ENCODE measurements at places on chromosomes 6 and 20.

- H3K4me1 ChIP-seq = peaks cover 15% of the 10 kb centered on the region
- H3K27me3 ChIP-seq = peaks cover 26% of the 10 kb centered on the region
- no peak overlapping the region for H3K4me3 ChIP-seq
- H3K27ac ChIP-seq = no peak overlapping the region
- no peaks in the 10 kb centered on the region for H3K36me3 ChIP-seq
These were observed 50.6 kb upstream of the CCDC167 start for GRCh38 chr6:37550191-37550831.

DNA sequence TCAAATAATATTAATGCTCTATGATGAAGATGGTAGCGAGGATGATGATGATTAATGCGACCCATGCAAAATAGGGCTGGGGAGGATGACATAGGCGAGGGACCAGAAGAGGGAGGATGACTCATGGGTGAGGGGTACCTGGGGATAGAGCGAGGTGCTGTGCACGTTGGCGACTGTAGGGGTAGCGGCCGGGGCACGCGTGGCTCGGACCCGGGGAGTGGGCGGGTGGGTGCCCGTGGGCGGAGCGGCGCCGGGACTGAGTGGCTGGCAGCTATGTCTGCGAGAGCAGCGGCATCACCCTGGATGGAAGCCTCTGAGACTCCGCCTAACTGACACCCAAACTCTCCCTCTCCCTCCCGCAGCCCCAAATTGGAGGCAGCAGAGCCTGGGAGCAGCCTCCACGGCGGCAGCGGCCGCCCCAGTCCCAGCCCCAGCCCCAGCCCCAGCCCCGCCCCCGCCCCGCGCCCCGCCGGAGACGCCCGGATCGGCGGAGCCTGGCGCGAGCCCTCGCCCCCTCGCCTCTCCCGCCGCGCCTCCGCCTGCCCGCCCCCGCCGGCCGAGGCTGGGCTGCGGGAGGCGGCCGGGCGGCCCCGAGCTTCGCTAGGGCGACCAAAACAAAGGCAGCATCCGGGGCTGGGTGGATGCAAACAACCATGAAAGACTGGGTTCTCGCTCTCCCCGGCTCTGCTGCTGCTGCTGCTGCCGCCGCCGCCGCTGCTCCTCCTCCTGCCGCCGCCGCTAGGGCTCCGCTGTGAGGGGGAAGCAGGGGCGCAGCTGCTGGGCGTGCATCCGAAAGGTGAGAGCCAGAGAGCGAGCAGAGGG lies at the start of gene RIMS1:
TSS of gene RIMS1 (plus strand) at position 367 of the 822 bp plus-strand sequence. CDS start 474 bp downstream, outside the sequence.
- peaks cover 31% of the 10 kb centered on the region for H3K27me3 ChIP-seq
- DNase-seq = no peak
- no peak within 1 kb of the TSS for H3K4me3 ChIP-seq
- peaks cover 2% of the 10 kb centered on the region for H3K36me3 ChIP-seq
- no peak within 1 kb of the TSS for H3K27ac ChIP-seq

- H3K27me3 ChIP-seq = peaks cover 19% of the 10 kb centered on the region
- no peak for DNase-seq
- H3K4me1 ChIP-seq = no peaks in the 10 kb centered on the region
These were observed 15.8 kb upstream of the FOXQ1 start for GRCh38 chr6:1296079-1296478.

DNA sequence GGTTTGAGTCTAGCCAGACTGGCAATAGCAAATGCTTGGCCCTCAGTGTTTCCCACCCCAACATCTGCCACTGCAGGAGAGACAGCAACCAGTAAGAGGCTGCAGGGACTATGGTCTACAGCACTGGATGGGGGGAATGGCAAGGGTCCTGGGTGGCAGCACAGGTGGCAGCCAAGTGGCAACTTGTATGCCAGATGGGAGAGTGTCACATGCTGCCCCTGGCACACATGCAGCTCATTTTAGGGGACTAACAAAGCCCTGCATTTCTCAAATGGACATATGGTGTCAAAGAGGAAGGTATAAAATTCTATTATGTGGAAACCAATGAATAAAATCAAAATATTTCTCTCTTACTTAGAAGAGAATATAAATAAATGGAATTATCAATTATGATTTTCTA lies 298.7 kb upstream of the MARCKS start:
- no peak overlapping the region for H3K27ac ChIP-seq
- no peaks in the 10 kb centered on the region for H3K4me1 ChIP-seq
- DNase-seq = no peak
- no peaks in the 10 kb centered on the region for H3K36me3 ChIP-seq
- no peaks in the 10 kb centered on the region for H3K27me3 ChIP-seq
- H3K4me3 ChIP-seq = no peak overlapping the region

DNA sequence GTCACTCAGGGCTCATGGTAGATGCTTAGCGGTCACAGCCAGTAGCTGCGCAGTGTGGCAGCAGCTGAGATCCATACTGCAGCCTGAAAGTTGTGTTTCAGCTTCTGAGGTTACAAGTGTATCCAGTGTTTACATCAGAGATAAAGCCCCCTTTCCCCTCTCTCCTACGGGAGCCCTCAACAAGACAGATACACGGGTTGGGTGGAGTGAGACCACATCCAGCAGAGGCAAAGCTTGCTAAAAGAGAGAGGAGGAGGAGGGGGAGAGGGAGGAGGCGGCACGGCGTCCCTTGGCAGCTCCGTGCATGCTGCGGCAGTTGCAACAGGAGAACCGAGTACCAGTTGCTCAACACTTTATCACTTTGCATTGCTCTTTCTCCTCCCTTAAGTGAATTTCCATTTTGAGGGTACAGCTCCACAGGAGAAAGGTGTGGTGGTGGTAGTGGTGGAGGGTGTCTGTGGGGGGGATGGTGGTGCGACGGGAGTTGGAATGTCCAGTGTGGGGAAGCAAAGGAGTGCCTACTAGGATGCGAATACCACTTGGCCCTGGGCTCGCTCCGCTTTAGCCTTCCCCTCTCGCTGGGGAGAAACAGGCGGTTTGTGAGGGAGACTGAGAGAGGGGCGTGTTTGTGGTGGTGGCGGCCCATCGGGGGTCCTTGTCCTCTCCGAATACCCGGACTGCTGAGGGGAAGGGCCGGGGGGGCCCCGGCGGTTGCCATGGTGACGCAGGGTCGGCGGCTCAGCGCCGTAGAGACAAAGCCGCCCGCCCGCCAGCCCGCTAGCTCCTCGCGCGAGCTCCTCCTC lies 405 bp upstream of the RNF182 start:
- peaks cover 53% of the 10 kb centered on the region for H3K27me3 ChIP-seq
- no peaks in the 10 kb centered on the region for H3K36me3 ChIP-seq
- no peak for DNase-seq
- H3K4me1 ChIP-seq = peaks cover 13% of the 10 kb centered on the region
- H3K27ac ChIP-seq = no peak overlapping the region
- H3K4me3 ChIP-seq = peak overlapping the region; percentile 73

DNA sequence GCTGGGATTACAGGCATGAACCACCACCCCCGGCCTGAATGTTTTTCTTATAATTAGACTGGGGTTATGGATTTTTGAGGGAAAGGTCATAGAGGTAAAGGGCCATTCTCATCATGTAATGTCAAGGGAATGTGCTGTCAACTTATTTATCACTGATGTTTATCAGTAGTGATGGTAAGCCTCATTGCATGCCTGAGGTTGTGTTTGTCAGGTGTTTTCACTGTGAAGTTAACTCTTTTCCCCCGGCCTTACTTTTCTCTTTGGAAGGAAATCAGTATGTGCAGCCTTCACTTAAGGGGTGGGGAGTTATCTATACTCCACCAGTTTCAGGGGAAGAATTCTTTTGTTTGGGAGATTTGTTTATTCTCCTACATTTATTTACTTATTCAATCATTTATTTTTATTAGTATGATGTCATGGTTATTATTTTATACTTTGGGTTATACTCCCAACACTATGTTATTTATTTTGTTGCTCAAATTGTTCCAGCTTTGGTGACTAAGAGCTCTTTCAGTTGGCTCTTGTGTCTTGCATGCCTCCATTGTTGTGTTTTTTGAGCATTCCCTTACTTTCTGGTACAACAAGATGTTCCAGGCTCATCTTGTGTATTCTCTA lies 2.8 kb upstream of the SLC17A5 start:
- H3K27ac ChIP-seq = no peak overlapping the region
- H3K36me3 ChIP-seq = no peaks in the 10 kb centered on the region
- H3K27me3 ChIP-seq = no peaks in the 10 kb centered on the region
- no peak for DNase-seq

DNA sequence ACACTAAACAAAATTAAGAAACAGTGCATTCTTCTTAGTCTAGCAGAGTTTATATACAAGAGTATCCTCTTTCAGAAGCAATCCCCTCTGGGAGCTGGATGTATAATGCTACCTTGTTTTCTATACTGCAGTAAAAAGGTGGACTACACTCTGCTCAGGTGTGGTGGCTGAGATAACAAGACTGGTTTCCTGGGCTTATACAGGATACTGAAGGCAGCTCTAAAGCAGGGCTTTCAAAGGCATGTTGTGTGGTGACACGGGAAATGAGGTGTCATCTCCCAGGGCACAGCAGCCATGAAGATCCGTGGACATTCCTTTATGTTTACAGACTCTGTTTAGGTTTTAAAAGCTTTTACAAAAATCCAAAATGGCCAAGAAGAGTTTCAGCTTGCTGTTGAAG lies 136.7 kb downstream of the MAP3K4 start:
- peaks cover 37% of the 10 kb centered on the region for H3K36me3 ChIP-seq
- no peak overlapping the region for H3K4me3 ChIP-seq
- DNase-seq = no peak
- no peaks in the 10 kb centered on the region for H3K27me3 ChIP-seq

DNA sequence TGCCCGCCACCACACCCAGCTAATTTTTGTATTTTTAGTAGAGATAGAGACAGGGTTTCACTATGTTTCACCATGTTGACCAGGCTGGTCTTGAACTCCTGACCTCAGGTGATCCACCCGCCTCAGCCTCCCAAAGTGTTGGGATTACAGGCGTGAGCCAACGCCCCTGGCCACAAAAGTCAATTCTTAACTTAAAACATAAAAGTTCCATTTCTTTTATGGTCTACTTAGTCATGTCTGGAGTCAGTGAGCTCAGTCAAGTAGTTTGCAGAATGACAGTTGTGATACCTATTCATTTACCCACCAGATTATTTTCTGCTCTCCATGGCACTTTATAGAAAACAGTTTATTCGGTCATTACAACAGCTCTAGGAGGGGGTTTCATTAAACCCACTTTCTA lies 103.1 kb upstream of the ESR1 start:
- no peak overlapping the region for H3K4me3 ChIP-seq
- peaks cover 4% of the 10 kb centered on the region for H3K27me3 ChIP-seq
- no peak for DNase-seq
- H3K4me1 ChIP-seq = peaks cover 37% of the 10 kb centered on the region
- H3K27ac ChIP-seq = no peak overlapping the region
- peaks cover 30% of the 10 kb centered on the region for H3K36me3 ChIP-seq

DNA sequence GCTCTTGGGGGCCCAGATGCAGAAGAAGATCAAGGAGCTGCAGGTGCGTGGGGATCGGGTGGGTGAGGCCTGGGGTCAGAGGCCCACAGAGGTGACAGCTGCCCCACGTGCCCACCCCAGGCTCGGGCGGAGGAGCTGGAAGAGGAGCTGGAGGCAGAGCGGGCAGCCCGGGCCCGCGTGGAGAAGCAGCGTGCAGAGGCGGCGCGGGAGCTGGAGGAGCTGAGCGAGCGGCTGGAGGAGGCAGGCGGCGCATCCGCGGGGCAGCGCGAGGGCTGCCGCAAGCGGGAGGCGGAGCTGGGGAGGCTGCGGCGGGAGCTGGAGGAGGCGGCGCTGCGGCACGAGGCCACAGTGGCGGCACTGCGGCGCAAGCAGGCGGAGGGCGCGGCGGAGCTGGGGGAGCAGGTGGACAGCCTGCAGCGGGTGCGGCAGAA lies 41.5 kb downstream of the MYH7B start:
- H3K27me3 ChIP-seq = no peaks in the 10 kb centered on the region
- no peak overlapping the region for H3K27ac ChIP-seq
- H3K4me3 ChIP-seq = no peak overlapping the region
- H3K36me3 ChIP-seq = peaks cover 27% of the 10 kb centered on the region
- DNase-seq = peak; percentile 25

- H3K36me3 ChIP-seq = no peaks in the 10 kb centered on the region
- no peak overlapping the region for H3K27ac ChIP-seq
- H3K27me3 ChIP-seq = no peaks in the 10 kb centered on the region
These were observed 567.6 kb upstream of the MMS22L start for GRCh38 chr6:97850458-97851212.

GRCh38 chr6:39430871-39431523 lies 108.5 kb upstream of the KCNK16 start:
- H3K36me3 ChIP-seq = no peaks in the 10 kb centered on the region
- H3K4me3 ChIP-seq = no peak overlapping the region
- peaks cover 4% of the 10 kb centered on the region for H3K27me3 ChIP-seq
- DNase-seq = no peak

Data from activated naive CD4-positive, alpha-beta T cell treated with anti-CD3 and anti-CD28 coated beads, Interleukin-2, amount 10 ng/mL, durations not matched to agents 7 days and 5 days (primary cell).